Germinal center (tissue), 1 donor: ENCODE measurements at places on chromosomes 16 and 17.

DNA sequence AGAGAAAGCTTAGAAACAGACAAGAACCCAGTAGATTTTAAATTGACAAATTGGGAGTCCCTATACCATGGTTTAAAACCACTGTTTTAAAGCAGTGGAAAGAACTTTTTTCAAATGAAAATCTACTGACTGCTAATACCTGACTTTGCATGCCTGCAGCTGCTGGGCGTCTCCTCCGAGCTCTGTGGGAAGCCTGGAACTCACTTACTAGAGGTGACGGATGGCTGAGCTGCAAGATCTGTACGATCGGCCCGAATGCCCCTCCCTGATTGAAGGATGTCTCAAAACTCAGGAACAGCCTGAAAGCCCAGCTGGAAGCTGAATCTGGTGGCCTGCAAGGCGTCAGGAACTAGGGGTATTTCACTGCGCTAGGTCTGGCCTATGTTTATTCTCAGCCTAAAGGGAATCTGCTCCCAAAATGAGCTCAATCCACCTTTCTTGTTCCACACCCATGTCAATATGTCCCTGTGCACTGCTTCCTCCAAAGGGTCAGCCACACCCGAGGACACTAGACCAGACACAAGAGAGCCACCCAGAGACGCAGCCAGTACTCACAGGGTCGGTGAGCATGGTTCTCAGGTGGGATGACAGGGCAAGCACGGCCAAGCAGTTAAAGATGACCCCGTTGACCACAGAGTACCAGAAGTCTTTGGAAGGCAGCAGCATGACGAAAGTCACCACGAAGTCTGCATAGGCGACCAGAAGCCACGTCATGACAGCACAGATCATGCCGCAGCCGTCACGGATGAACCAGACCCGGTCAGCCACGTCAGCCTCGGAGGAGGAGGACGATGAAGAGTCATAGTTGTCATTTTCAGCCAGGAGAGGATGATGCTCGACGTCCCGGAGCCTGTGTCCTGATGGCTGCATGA, 21.4 kb downstream of the ZDHHC7 start:
- no peak for DNase-seq

DNA sequence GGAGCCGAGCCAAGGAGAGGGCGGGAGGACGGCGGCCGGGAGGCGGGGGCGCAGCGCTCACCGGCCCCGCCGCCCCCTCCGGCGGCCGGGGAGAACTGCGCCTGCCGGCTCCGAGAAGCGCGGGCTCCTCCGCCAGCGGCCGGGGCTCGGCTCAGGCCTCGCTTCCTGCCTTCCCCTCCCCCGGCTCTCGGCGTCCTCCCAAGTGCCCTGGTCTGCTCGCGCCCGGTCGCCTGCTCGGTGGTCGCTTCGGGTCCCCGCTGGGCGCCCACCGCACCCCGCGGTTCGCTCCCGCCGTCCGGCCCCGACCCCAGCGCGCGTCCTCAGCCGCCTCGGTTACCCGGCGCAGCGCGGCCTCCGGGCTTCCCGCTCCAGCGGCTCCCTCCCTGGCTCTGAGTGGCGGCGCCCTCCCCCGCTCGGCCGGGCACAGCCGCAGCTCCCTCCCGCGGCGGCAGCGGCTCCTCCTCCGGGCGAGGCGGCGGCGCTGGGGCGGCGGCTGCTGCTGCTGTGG, 313 bp downstream of the UBTF start:
- peak; percentile 80 for DNase-seq

- no peak for DNase-seq
These were observed 3.8 kb upstream of the TMC7 start for GRCh38 chr16:18979936-18980335.

GRCh38 chr17:40167685-40168261, 9.5 kb upstream of the RAPGEFL1 start:
- DNase-seq: no peak

DNA sequence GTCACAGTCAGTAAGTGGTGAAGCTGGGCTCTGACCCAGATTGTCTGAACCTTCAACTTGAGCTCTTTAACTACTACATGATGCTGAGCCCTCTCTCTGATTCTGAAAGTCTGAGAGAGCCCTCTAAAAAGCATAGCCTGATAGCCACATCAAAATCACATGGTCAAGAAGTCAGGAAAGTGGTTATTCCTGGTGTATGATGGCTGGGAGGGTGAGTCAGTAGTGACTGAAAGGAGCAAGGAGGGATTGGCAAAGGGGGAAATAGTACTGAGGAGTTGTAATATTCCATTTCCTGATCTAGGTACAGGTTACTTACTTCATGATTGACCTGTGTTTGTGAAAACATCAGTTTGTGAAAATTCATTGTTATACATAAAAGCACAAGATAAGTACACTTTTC, 89.1 kb downstream of the SSH2 start:
- no peak for DNase-seq

DNA sequence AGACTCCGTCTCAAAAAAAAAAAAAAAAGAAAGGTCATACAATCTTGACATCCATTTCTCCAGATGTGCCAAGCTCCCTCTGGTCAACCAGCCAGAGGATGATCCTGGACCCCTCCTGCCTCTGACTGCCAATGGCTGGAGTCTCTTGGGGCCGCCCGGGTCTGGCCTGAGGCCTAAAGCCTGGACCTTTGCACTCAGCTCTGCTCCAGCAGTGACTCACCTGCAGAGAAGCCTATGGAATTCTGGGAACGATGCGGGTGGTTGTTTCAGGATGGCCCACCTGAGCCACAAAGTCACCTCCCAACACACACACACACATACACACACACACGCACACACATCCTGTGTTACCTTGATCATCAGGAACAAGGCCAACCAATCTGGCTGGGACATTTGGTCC, 64.0 kb upstream of the DNAH17 start:
- no peak for DNase-seq

GRCh38 chr16:78816499-78817195, 717.2 kb downstream of the WWOX start:
- DNase-seq: no peak

DNA sequence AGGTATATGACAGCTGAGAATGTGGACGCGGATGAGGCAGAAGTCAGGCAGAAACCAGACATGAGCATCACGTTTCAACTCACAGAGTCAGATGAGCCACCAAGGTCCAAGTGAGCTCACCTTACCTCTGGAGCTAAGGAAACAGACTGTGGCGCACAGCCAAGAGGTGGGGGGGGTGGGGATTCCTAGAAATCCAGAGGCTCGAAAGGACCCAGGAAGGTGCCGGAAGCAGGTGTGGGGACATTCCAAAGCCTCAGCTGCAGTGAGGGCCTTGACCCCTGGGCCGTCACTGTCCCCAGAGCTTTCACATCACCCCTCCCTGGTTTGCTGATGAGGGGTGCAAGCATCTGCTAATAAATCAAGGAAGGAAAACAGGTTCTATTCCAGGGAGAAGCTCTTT, 29.3 kb upstream of the RCVRN start:
- no peak for DNase-seq

GRCh38 chr17:11950771-11951519, 46.3 kb downstream of the ZNF18 start:
- DNase-seq: no peak

DNA sequence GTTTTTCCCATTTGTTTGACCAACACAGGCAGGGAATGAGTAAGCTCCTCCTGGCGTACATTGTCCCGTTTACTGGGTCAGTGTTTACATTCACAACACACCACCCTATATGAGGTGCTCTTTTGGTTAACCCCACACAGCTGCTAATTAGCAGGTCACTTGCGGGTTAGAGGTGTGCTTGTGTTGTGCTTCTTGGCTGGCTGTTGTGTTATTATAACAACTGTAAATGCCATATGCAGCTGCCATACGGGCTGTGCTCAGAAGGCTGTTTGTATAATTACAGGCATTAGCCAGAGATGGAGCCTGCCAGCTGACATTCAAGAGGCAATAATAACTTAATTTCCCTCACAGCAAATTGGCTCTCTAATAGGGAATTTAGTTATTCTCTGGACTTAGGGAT, 205.1 kb upstream of the ELAC2 start:
- no peak for DNase-seq

DNA sequence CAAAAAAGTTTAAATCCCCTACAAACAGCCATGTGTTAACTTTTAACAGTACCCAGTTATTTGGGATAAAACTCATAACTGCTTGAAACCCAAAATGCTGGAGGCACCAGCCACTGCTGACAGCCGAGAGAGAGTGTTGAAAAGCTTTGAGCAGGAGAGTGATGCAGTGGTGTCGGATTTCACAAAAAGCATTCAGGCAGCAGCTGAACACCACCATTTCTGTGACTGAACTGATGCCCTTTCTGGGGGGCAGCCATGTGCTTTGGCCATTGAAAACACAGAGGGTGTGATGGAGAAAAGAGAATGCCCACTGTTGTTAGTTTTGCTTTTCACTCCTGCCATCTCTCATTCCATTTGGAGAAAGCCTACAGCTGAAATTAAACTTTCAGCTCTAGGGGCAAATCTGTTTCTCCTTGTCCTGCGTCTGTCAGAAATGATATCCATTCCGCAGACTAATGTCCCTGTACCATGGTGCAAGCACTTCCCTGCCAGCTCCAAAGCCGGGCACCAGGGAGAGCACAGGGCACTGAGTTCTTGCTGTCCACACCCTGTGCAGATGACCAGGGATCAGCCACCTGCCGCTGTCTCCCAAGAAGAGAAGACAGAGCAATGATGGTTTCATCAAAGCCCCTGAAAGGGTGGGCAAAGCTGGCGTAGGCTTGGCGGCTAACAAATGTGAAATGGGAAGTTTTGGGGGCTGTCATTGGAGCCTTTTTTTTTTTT, 16.6 kb upstream of the MLYCD start:
- DNase-seq: no peak

GRCh38 chr17:77924757-77925336, 33.7 kb upstream of the TNRC6C start:
- DNase-seq: no peak

DNA sequence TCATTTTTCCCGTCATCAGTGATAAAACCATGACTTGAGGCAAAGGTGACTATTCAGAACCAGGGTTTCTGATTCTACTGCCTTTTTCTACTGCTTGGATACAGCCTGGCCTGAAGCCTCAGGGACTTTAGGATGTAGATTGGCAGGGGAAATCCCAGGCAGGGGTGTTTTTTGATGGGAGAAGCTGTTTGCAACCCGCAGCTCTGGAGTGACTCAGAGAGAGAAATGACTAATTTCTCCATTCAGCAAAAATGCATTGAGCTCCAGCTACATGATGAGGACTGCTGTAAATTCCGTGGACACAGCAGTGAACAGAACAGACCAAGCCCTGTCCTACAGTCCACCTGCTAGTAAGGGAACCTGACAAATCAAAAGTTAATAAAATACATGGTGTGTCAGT, 560.6 kb downstream of the CDH13 start:
- no peak for DNase-seq

DNA sequence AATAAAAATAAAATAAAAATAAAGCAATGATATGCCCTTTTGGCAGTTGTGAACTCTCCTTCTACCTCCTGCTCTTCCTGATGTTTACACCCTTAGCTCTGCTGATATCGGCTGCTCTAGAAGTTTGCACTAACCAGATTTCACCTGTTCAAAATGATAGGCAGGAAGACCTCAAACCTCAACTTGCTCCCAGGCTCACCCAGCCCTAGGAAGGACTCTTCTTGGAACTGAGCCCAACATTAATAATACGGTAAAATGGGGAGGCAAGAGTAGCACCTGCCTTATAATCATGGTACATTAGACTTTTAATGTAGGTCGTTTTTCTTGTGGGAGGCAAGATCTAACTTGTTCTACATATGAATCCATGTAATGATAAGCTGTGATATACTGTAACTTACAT, 61.2 kb upstream of the MED13 start:
- DNase-seq: no peak

- no peak for DNase-seq
These were observed 52.5 kb upstream of the CLEC3A start for GRCh38 chr16:77969861-77970260.
